NCI-H1092 treated with DMSO at 0.1 percent for 48 hours (cell line): ENCODE measurements at places on chromosomes 11 and 22.

- no peak for DNase-seq
These were observed 8.9 kb upstream of the PIM3 start for GRCh38 chr22:49951678-49951985.

DNA sequence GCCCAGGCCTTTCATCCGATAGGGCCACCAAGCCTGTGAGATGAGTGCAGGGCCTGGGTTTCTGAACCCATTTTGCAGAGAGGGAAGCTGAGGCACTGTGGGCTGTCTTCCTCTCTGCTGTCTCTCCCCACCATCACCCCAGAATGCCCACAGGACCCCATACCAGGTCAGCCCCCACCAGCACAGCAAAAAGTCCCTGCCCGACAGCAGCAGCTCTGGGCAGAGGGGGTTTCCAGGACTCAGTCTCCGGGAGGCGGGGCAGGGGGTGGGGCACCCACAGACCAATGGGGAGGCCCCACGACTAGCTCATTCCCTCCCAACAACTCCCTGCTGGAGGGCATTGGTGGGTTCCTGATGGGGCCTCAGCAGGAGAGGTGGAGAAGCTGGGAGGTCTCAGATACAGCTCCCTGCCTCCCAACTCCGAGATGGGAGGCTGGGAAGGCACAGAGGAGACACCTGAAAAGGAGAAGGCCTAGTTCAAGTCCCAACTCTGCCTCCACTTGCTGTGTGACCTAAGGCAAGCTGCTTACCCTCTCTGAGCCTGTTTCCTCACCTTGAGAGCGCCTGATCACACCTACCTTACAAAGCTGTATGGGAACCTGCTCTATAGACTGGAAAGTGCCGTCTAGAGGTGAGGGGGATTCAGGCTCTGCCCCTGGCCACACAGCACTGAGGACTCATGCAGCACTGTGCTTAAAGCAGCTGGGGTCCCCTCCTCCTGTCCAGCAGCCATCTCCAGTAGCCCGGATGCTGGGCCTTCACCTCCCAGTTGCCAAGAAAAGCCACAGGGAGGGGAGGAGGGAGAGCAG lies 3.5 kb downstream of the CBX7 start:
- no peak for DNase-seq

DNA sequence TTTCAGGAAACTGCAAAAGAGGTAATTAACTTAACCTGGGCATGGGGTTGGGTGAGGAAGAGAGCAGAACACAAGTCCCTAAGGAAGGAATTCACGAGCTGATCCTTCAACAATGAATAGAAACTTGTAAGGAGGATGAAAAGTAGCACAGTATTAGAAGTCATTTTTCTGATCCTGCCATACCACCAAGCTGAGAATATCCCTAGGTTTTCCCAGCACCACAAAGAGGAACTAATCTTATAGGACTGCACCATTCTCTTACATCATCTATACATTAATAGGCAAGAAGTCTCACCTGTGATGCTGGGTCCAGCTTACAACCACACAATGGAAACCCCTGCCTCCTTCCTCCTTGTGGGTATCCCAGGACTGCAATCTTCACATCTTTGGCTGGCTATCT lies at the start of gene OR52I1:
Gene OR52I1 (plus strand): TSS at position 301 of the 400 bp plus-strand sequence. CDS start 0 bp downstream, at position 301.
- DNase-seq, result no peak

- no peak for DNase-seq
These were observed 50.5 kb upstream of the PARVG start for GRCh38 chr22:44130076-44130711.

DNA sequence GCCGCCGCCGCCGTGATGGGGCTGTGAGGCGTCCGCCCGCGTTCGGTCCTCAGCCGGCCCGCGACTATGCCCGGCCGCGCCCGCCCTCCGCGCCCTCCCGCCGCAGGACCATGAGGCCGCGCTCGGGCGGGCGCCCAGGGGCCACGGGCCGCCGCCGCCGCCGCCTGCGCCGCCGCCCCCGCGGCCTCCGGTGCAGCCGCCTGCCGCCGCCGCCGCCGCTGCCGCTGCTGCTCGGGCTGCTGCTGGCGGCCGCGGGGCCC lies 215 bp downstream of the ZNRF3 start:
- no peak for DNase-seq

DNA sequence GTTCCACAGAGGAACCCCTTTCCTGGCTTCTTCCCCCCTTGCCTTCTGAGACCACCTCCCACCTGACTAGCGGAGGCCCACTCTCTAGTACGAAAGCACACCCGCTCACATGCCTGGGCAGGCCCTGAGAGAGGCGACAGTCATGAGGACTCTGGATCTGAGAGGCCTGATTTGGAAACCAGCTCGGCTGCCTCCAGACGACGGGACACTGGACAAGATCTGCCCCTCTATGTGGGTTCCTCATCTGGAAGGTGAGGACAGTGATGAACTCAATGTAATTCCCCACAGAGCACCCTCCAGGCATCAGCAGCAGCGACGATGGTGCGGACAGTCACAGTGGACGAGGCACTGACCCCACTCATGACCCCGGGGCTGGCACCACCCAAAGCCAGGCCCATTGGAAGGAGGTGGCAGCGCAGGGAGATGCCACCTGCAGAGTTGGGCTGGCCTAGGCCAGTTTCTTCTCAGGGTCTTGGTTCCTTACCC lies 7.5 kb downstream of the SULT4A1 start:
- DNase-seq, result no peak

GRCh38 chr11:59255281-59255680 lies 42.6 kb upstream of the MPEG1 start:
- DNase-seq, result no peak

DNA sequence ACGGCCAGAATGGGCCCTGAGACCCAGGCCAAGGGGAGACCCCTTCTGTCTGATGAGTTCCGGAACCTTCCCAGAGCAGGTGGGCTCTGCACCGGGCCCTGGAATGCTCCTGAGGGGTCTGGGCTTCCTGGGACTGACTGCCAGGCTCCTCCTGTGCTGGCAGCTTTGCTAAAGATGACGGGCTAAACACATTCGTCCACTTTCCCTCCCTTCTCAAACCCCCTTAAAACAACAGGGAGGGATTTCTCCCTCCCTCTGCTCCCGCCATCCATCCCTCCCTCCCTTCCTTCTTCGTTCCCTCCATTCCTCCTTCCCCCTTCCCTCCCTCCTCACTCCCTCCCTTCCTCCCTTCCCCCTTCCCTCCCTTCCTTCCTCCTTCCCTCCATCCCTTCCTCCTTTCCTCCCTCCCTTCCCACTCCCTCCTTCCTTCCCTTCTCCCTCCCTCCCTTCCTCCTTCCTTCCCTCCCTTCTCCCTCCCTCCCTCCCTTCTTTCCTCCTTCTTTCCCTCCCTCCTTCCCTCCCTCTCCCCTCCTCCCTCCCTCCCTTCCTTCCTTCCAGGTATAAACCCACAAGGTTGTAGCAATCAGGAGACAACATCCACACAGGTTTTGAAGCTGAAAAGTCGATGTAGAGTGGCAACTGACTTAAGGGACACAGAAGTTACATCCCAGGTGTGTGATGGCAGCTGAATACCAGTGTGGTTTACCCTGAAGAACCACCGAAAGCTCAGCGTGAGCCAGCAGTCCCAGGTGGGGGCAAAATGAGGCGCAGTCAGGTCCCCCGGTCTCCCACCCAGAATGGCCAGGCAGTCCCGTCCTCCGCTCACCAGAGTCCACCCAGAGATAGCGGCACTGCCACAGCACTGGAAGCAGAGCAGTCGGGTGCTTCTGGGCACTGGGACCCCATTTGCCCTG lies 18.8 kb upstream of the MGAT3 start:
- DNase-seq, result no peak

DNA sequence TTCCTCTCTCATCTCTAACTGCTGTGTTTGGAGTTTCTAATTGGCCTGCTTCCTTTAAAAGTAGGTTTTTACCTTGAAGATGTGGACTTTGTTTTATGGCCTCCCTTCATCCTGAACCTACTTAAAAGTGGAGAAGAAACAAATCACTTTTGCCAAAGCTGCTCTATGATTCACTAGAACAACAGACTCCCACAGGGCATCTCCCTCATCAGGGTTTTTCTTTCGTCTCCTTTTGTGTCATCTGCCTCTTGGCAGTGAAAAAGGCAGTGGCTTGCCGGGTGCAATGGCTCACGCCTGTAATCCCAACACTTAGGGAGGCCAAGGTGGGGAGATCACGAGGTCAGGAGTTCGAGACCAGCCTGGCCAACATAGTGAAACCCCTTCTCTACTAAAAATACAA lies 186.6 kb upstream of the MTNR1B start:
- no peak for DNase-seq

- no peak for DNase-seq
These were observed 7.3 kb downstream of the SMTN start for GRCh38 chr22:31088233-31088986.

- DNase-seq, result no peak
These were observed 47.2 kb downstream of the BUD13 start for GRCh38 chr11:116725434-116726221.

- DNase-seq, result no peak
These were observed 690 bp downstream of the CKAP5 start for GRCh38 chr11:46845440-46845739.

DNA sequence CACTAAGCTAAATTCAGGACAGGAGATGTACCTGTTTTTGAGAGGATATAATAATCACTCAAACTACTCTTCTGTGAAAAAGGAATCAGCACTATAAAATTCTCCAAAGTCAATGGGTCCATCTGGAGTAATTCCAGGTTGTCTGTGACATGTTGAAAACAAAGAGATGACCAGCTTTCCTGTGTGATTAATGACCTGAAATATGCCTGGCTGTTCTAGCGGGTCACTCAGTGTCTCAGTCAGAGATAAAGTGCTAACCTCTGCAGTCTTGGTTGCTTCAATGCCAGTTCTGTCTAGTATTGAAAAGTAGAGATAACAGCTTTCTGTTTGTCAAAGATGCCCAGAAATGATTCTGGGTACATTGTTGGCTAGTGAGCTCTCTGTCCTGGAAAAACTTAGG lies 722.6 kb upstream of the TENM4 start:
- no peak for DNase-seq

- no peak for DNase-seq
These were observed 525.1 kb downstream of the BRD1 start for GRCh38 chr22:49302530-49302929.

- DNase-seq, result no peak
These were observed 77.9 kb downstream of the PIWIL3 start for GRCh38 chr22:24696551-24697001.

GRCh38 chr11:15805726-15806125 lies 550.6 kb downstream of the SOX6 start:
- DNase-seq, result no peak

DNA sequence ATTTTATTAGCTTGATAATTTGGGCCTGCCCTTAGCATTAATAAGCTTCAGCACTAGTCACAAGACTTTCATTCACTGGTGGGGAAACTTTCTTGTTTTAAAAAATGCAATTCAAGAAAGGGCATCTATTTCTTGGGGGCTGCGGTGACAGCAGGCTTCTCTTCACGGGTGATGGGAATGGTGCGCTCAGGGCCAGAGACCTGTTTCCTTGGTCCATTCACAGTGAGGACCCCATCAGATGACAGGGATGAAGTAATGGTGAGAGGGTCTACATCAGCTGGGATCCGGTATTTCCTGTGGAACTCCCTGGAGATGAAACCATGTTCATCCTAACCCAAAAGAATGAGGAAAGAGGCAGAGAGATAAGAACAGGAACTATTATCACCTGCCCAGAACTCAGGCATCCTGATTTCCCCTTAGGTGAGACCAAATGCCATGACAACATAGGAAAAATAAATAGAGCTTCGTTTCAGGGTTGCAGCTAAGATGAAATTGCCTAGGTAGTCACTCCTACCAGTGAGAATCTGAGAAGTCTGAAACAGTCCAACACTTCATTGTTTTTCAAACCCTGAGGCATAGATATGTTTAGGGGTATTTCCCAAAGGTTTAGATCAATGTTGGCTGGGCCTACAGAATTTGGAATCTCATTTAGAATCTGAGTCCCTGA lies 2.8 kb downstream of the CRYAB start:
- DNase-seq, result no peak

- DNase-seq, result no peak
These were observed 12.2 kb upstream of the LMO2 start for GRCh38 chr11:33904102-33904501.

DNA sequence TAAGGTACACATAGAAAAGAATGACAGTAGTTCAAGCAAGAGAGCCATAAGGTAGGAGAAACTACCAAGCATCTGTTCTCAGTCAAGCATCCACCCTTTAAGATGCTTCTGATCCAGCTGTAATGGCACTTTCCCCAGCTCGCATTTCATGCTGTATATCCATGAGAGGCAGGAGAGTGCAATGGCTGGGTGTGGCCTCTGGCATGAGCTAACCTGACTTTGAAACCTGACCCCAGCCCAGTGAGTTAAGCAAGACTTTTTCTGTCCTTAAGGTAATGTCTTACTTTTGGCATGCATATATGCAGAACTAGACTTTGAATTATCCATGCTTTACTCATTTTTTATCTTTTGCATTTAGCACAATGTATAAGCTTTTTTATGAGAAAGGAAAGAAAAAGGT lies 79.8 kb upstream of the CNTN5 start:
- no peak for DNase-seq

- no peak for DNase-seq
These were observed 62.7 kb downstream of the CSNK2A3 start for GRCh38 chr11:11290354-11290753.

GRCh38 chr22:43745411-43745770 lies 66.7 kb downstream of the EFCAB6 start:
- DNase-seq, result no peak

DNA sequence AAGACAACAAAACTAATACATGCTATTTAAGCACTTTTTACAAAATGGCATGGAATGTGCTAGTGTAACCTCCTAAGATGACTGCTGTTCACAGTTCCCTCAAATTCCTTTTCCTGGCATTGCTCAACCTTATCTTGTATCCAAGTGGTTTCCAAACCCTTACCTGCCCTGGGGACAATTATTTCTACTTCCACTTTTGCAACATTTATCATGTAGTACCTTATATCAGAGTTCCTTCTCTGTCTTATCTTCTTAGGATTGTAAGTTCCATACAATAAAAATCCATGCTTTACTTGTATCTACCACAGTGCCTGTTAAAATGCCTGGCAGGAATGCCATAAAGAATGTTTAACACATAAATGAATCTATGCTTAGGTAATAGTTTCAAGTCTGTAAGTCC lies 109.2 kb upstream of the MTMR2 start:
- DNase-seq, result no peak

GRCh38 chr11:67668192-67668551 lies 6.3 kb downstream of the ALDH3B2 start:
- DNase-seq, result no peak

GRCh38 chr22:41619979-41620588 lies 759 bp downstream of the DESI1 start:
- DNase-seq, result peak; percentile 49
